ENCODE measurements at places on chromosomes 1 and 21.

DNA sequence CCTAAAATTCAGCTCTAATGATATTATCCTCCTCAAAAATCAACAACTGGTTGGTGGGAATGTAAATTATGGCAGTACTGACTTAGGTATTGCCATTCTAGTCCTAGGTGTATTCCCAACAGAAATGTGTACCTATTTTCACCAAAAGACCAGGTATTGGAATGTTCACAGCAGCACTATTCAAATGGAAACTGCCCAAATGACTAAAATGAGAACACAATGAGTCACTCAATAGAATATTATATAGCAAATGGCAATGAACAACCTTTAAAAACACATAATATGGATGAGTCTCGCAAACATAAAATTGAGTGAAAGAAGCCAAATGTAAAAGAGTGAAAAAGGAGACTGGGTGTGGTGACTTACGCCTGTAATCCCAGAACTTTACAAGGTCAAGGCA, 44.9 kb downstream of the GADD45A start:
- no peak for DNase-seq

GRCh38 chr1:153848805-153849204, 73.6 kb downstream of the SLC27A3 start:
- no peak for DNase-seq

- DNase-seq = no peak
Measured at GRCh38 chr1:76625886-76626678, 241.2 kb upstream of the ST6GALNAC5 start.

DNA sequence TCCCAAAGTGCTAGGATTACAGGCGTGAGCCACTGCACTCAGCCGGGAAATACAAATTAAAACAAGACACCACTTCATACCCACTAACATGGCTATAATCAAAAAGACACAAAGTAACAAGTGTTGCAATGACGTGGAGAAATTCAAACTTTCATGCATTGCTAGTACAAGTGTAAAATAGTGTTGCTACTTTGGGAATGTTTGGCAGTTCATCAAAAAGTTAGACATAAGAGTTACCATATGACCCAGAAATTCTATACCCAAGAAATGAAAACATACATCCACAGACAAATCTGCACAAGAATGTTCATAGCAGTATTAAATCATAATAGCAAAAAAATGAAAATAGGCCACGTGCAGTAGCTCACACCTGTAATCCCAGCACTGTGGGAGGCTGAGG, 16.4 kb downstream of the FOXJ3 start:
- no peak for DNase-seq

GRCh38 chr1:63773496-63773814, 362 bp upstream of the ROR1 start:
- DNase-seq = no peak

DNA sequence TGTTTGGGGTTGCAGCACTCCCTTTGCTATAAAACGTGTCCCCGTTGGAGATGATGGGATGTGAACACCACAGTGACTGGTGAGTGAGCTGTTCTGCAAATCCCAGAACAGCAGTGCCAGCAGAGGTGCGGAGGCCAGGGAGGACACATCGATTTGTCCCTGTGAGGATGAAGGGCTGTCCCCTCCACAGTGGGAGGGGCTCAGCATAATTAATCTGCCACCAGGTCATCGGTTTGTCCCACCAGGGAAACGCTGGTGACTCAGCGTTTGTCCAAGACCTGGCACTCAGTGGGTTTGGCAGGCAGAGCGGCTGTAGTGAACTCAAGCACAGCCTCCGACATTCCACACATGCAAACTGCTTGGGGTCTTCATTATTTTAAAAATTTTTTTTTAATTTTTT, 22.8 kb upstream of the PDE9A start:
- no peak for DNase-seq

DNA sequence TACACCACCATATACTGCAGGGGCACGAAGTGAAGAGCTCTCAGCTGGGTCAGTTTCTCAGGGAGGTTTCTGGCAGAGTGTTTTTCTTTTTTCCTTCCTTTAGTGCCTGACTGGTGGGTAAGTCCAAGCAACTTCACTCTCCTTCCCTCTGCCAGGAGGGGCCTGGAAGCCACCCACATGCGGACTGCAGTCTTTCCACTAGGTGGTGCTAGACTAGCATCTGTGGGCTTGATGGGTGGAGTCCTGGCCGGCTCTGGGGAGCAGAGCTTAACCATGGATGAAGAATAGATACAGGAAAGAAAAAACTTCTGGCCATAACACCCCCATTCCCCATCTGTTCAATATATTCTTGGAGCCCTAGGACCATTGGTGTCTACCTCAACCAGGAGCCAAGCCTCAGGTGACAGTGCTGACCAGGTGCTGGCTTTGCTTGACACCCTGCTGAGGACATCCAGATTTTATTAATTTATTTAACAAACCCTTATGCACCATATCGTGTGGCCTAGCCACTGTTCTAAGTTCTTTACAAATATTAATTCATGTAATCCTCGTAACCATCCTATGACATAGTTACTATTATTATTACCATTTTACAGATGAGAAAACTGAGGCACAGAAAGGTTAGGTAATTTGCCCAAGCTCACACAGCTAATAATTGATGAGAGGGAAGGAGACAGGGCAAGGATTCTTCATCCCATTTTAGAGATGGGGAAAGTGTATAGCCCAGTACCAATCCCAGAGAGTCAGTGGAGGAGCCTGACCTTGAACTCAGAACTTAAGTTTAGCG, 126.7 kb upstream of the CSF3R start:
- DNase-seq = peak; percentile 68

- DNase-seq = no peak
Measured at GRCh38 chr1:172938681-172939080, 112.1 kb downstream of the TNFSF18 start.

GRCh38 chr1:246043556-246043955, 463.5 kb downstream of the SMYD3 start:
- no peak for DNase-seq

DNA sequence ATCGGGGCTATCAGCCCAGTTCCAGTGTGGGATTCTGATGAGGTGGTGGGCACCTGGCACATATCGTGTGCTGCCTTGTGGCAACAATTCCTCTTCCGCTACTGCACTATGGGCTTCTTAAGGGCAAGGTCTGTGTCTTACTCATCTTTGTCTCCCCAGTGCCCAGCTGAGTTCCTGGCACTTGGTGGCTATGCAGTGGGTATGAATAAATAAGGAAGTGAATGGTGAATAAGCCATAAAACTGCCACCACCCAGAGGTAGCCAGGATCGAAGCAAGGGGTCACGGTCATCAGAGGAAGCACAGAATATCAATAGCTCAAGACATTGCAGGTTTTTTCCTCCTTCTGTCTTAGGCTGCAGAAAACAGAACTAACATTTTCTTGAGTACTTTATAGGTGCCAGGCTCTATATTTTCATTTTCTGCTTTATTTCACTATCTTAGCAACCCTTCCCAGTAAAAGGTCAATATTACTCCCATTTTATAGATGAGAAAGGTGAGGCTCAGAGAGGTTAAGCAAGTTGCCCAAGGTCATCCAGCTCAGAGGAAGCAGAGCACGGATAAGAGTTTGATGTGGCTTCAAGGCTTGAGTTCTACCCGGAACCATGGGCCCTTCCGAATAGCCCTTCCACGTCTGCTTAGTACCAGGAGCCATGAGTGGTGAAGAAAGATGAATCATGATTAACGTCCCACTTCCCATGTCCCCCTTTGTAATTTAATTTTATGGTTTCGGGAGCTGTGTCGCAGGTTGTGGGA, 10.2 kb downstream of the C1orf94 start:
- no peak for DNase-seq

DNA sequence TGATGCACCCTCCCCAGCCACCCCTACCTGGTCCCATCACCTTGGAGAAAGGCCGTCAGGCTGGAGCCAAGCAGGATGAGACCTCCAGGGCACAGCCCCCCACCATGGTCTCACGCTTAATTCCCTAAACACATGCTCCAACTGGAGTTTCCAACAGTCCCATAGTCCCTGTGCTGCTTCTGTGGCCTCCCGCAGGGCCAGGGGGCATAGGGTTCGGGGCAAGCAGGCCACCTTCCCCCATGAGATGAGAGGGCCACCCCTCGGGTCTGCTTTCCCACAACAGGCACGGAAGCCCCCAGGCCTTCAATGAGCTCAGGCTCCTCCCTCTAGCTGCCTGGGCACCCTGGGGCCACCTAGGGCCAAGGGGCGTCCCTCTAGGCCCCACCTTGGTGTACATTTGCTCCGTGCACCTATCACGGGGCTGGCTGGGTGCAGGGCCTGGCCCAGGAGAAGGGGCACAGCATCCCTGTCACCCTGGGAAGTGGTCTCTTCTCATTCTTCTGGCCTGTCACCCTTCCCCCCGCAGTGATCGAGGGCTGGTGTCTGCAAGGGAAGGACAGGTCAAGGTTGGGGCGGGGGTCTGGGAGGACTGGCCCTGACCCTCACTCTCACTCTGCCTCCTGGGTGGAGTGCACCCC, 42.4 kb downstream of the TRIM11 start:
- DNase-seq = no peak

DNA sequence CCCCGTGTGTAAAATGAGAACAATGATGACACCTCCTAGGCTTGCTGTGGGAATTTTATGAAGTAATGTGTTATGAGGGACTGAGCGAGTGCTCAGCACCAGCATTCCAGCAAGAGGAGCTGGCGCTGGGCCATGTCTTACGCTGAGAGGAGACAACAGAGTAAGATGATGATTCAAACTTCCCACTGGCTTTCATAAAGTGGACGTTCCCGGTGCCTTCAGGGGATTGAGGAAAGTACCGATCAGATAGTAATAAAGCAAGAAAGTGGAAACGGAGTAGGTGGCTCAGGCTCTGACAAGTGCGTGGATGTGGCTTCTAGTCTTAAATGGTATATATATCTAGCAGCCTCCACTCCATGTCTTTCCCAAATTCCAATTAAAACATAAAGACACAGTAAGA, 23.8 kb downstream of the EPHA10 start:
- DNase-seq = no peak

- peak; percentile 60 for DNase-seq
Measured at GRCh38 chr1:44783697-44784093, 4.3 kb downstream of the BEST4 start.

DNA sequence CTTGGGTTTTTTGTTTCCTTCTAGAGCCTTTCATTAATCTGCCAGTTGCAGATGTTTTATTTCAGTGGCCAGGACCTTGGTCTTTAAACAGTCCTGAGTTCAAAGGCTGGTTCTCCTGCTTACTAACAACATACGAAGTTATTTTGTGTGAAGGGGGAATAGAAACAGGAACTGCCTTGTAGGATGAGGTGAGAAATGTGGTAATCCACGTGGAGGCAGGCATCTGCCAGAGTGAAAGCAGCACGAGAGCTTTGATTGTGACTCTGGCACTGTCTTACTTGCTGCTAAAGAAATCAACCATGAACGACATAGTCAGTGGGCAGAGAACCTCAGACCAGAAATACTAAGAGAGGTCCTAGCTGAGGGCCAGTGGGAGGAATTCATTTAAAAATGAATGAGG, 30.4 kb downstream of the TMEM63A start:
- DNase-seq = no peak

- DNase-seq = no peak
Measured at GRCh38 chr1:114081437-114082303, 72.0 kb downstream of the SYT6 start.

GRCh38 chr21:44582055-44582454, 1.7 kb upstream of the KRTAP10-5 start:
- DNase-seq = no peak

DNA sequence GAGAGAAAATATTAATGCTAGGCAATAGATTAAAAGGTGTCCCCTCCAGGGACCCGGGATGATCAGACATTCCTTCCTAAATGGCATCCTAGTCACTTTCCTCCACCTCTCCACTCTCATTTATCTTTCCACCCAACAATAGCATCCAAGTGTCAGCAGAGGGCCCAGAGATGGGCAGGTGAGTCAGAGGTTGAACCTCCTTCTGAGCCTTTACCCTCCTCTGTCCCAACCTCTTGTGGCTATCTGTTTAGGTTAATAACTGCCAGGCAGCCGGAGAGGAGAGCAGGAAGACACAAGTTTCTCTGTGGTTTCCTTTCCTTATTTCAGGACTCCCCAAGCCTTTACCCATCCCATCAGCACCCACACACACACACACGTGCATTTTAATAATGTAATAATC, 4.1 kb downstream of the GJA5 start:
- no peak for DNase-seq

- no peak for DNase-seq
Measured at GRCh38 chr1:215617979-215618378, 50.9 kb downstream of the KCTD3 start.

- no peak for DNase-seq
Measured at GRCh38 chr1:210332719-210333398, 4.2 kb downstream of the HHAT start.

Measured in activated CD8-positive, alpha-beta memory T cell treated with anti-CD3 and anti-CD28 coated beads, Interleukin-2, amount 50 U/mL, for 48 hours (primary cell).